Lung (tissue), 17 donors: ENCODE measurements at places on chromosomes 16 and 17. TPM values are rescaled to one million over a fixed set of nuclear protein-coding genes. Genes with fewer than 3 reads are reported as not detected.
A peak's percentile ranks its signal among the peaks of the same experiment; 100 is the strongest.

The KRTAP4-5 gene
- polyA plus RNA-seq, result not detected

The TPSB2 gene
- 12.9 TPM for polyA plus RNA-seq

- DNase-seq, result no peak
Measured at GRCh38 chr17:18021372-18021771, 17.6 kb downstream of the ATPAF2 start.

GRCh38 chr16:47156680-47157215 lies 13.0 kb upstream of the NETO2 start:
- no peak for DNase-seq

GRCh38 chr17:49567104-49567521 lies 8.6 kb upstream of the NXPH3 start:
- no peak for DNase-seq

- DNase-seq, result peak; percentile 90
Measured at GRCh38 chr17:57553991-57554825, 190.9 kb downstream of the CCDC182 start.

The TMED6 gene
- polyA plus RNA-seq, result 0.32 TPM

DNA sequence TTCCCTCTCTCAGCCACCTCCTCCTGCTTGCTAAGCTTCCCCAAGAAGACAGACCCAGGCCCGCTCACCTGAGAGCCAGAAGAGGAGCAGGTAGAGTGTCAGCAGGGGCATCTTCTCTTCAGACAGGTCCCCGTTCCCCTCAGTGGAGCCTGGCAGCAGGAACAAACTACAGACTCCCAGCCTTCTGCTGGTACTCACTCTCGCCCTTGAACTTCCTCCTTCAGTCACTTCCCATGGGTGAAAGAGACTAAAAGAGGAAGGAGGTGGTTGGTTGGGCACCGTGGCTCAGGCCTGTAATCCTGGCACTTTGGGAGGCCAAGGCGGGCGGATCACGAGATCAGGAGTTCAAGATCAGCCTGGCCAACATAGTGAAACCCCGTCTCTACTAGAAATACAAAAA lies at the start of gene CD300LF:
Gene CD300LF, minus strand, starts transcription at position 168 of the 400 bp plus-strand sequence. Its CDS starts 57 bp downstream, at position 111.
- DNase-seq, result no peak

GRCh38 chr17:76541739-76542454 lies 2.1 kb downstream of the PRCD start:
- no peak for DNase-seq

GRCh38 chr17:50768346-50768761 lies 1.0 kb upstream of the ANKRD40CL start:
- DNase-seq, result no peak

GRCh38 chr16:67926181-67926750 lies 5.4 kb downstream of the CTRL start:
- no peak for DNase-seq

DNA sequence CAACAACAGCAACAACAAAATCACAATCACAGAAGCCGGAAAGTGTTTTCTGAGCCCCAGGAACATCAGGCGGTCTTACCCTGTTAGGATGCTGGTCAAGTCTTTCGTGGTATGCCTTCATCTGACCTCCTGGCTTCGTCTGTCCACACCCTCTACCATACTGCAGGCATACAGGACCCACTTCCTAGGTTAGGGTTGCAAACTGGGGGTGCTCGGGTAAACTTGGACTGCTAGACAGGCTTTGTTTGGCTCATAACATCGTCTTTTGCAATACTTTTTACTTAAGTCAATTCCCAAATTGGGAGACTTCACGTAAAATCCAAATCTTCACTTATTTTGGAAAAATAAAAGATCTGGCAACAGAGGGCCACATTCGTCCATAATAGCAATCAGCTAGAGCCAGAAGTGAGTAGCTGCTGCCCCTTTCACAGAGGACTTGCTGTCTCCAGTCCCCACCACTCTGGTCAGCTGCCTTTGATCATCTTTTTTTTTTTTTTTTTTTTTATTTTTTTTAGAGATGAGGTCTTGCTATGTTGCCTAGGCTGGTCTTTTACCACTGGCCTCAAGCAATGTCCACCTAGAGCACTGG lies 30.0 kb downstream of the CHD9 start:
- no peak for DNase-seq

DNA sequence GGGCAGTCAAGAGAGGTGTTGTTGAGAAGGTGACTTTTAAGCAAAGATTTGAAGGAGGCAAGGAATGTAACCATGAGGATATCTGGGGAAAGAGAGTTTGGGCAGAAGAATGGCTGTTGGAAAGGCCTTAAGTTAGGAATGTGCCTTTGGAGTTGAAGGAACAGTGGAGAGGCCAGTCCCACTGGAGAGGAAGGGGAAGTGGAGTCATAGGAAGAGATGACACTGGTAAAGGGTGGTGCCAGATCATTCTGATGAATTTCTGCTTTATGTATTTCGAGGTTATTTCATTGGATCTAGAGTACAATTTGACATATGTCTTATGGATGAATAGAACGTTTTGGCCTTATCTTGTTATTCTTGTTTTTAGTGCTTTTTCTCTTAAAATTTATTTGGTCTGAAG lies 93.5 kb downstream of the WWP2 start:
- DNase-seq, result no peak
